Activated T-cell treated with anti-CD3 and anti-CD28 coated beads, Interleukin-2, amount 50 U/mL, for 48 hours (primary cell): ENCODE measurements at places on chromosomes 5 and 9.

DNA sequence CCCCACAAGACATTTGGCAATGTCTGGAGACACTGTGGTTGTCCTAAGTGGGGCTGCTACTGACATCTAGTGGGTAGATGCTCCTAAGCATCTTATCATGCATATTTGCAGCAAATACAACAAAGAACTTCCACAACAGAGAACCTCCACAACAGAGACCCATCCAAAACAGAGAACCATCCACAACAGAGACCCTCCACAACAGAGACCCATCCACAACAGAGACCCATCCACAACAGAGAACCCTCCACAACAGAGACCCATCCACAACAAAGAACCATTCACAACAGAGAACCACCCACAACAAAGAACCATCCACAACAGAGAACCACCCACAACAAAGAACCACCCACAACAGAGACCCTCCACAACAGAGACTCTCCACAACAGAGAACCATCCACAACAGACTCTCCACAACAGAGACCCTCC, 32.8 kb downstream of the ARPC5L start:
- peak; percentile 27 for DNase-seq

DNA sequence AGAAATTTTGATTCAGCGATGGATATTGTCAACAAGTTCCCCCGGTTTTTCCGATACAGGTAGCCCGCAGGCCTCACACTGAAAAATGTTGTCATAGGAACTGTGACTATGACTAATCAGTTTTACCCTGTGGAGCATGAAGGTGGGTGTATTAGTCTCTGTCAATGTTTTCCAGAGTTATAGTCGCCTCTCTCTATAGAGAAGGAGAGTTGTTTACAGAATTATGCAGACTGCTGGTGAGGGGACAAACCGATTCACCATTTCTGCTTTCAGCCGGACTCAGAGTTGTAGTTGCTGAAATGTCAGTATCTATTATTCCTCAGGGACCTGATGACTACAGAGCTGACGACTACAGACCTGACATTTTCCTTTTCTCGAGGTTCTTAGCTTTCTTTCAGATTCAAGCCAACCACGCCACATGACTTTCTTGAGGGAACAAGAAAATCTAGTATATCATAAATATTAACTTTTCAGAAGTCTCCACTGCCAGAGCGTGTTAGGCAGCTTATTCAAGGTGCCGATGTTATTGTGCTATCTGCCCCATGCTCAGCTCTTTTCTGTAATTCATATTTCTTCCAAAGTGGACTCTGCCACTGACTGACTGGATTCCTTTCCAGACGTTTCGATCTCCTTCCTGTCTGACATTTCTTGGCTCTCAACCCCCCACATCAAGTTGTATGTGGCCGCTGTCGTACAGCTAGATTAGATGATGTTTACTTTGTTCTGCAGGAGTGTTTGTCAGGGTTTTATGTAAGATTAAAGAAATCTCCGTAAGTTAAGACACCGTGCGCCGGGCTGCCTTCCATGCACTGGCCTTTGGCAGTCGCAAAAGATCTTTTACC, 178.1 kb downstream of the FGF1 start:
- DNase-seq, result no peak

DNA sequence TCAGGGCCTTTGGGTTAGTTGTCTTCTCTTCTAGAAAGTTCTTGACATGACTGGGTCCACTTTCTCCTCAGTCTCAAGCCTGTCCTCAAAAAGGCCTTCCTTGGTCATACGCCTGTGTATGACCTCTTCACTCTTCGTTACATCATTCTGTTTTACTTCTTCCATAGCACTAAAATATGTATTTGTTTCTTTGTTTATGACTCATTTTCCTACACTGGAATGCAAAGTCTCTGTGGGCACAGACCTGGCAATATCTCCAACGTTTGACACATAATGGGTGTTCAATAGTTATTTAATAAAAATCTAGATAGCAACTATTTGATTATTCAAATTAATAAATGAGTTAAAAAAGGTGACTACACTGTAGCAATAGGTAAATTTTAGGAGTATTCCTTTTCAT, 85.1 kb downstream of the YIPF5 start:
- DNase-seq, result no peak

DNA sequence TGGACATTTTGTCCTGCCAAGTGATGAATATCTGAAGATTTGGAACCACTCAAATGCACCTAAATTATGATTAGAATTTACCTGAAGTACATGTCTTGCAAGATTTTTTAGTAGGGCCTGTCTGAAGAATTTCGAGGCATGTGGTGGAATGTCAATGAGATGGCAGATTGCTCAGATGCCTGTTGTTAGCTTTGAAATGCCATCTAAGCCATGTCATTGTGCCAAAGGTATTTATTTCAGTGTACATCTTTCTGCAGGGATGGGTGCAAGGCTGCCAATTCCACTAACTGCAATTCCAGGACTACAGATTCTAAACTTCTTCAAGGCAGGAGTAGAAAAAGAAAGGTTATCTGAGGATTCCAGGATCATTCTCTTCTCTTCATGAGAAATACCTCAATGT, 9.1 kb upstream of the GNAQ start:
- DNase-seq, result no peak

DNA sequence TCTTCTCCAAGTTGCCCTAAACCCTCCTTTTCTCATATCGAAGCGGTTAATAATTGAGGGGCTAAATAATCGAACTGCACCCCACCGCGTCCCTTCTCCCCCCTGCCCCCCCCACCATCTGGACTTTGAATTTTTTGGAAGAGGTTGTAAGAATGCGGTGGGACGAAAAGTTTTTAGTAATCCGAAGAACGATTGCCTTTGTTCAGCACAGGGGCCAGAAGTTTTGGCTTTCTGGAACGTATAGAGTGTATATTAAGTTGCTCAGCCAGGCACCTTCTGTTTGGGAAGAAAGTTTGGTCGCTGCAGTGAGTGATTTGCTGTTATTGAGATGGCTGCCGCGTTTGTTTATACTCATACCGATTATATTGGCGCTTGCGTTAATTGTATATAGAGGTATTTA, 518 bp downstream of the ERBIN start:
- peak; percentile 32 for DNase-seq

DNA sequence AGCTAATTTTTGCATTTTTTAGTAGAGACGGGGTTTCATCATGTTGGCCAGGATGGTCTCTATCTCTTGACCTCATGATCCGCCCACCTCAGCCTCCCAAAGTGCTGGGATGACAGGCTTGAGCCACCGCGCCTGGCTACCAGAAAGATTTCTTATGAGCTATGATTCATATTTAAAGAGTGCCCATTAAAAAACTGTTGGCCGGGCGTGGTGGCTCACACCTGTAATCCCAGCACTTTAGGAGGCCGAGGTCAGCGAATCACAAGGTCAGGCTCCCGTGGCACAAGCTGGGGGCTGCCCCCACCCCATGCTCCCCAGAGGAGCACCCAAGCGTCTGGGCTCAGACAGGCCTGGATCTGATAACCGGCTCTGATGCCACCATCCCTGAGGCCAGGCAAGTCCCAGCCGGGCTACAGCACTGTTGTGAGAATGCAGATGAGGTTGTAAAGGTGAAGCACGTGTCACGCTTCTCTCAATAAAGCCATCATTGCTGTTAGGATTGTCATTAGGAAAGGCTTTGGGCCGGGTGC, 13.9 kb downstream of the QRFP start:
- no peak for DNase-seq

DNA sequence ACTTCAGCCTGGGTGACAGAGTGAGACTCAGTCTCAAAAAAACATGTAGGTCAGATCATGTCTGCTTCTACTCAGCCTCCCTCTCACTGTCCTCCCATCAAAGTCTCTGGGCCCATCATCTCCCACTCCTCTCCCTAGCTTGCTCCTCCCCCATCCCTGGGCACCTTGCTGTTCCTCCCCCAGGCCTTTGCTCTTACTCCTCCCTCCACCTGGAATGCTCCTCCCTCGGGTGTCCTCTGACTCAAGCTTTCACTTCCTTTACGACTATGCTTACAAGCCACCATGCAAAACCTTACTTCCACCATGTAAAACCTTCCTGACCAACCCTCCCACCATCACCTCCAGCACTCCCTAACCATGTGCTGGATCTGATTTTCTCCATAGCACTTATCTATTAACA, 51.5 kb downstream of the MTMR12 start:
- DNase-seq, result peak; percentile 48

DNA sequence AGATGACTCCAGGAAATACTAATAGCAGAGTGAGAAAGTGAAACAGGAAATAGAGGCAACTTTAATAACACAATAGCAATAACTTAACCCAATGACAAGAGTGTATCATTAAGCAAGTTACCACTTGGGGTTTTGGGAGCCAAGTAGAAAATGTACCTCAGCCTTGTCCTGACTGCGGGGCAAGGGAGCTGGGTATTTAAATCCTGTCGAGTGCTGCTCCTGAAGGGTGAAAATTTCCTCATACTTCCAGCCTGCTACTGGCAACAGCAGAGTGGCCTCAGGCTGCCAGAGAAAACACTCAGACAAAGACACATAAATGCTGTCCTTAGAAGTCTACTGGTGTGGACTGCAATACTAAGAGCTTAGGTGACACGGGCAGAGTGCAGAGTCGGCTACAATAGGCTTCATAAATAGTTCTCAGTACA, 112.5 kb upstream of the EMB start:
- no peak for DNase-seq

- DNase-seq, result peak; percentile 75
Measured at GRCh38 chr5:157198277-157198986, 17.8 kb downstream of the ITK start.

- peak; percentile 85 for DNase-seq
Measured at GRCh38 chr5:31638748-31639418, at the start of gene PDZD2. Gene PDZD2, plus strand, starts transcription at chr5:31639131.

GRCh38 chr9:87020169-87020950, 73.1 kb upstream of the GAS1 start:
- DNase-seq, result no peak

- no peak for DNase-seq
Measured at GRCh38 chr9:9395539-9395938, 1217.3 kb downstream of the PTPRD start.

GRCh38 chr5:66423484-66423883, 172.7 kb upstream of the MAST4 start:
- DNase-seq, result no peak

DNA sequence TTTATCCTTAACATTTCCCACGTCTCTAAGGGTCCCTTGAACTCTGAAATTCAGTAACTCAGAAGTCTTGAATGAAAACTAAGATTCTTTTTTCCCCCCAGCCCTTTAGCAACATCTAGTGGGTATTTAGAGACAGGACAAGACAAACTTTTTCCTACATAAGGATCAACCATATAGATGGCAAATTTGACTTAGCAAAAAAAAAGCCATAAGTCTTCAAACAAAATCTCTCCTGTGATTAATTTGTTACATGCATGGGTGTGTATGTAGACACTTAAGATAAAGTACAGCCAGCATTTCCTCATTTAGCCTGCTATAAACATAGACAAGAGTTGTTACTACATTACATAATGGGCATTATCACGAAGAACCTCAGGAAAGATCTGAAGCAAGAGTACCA, 29.1 kb upstream of the ANKRD31 start:
- DNase-seq, result no peak

DNA sequence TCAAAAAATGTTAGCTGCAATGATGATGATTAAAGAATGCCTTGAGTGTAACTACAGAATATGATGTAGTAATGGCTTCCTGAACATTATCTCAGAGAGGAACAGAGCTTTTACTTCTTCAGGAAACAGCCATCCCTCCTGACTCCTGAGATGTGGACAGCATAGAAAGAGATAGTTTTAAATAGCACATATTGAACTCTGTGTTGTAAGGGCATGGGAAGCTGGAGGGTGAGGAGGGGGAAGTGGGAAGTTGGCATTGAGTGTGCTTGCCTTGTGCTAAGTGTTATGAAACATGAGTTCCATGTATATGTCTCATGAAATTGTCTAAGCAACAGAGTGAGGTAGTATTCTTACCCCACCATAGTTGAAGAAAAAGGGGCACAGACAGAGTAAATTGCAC, 161.5 kb upstream of the SLC28A3 start:
- DNase-seq, result no peak

- DNase-seq, result no peak
Measured at GRCh38 chr9:26157411-26157810, 479.2 kb upstream of the TUSC1 start.

DNA sequence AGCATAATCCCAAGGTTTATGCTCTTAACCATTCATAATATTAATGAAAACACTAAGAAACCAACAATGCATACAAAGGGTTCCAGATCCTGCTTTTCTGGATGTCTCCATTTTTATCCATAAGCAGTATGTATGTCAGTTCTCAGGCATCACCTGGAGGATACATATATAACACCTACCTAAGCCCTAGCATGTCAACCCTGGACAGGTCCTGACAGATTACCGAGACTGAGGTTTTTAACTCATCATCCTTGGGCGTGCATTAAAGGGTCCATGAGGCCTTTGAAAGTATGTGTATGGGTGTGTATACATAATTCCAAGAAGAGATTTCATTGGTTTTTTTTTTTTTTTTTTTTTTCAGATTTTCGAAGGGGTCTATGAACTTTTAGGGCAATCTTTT, 70.6 kb downstream of the SH3TC2 start:
- no peak for DNase-seq

DNA sequence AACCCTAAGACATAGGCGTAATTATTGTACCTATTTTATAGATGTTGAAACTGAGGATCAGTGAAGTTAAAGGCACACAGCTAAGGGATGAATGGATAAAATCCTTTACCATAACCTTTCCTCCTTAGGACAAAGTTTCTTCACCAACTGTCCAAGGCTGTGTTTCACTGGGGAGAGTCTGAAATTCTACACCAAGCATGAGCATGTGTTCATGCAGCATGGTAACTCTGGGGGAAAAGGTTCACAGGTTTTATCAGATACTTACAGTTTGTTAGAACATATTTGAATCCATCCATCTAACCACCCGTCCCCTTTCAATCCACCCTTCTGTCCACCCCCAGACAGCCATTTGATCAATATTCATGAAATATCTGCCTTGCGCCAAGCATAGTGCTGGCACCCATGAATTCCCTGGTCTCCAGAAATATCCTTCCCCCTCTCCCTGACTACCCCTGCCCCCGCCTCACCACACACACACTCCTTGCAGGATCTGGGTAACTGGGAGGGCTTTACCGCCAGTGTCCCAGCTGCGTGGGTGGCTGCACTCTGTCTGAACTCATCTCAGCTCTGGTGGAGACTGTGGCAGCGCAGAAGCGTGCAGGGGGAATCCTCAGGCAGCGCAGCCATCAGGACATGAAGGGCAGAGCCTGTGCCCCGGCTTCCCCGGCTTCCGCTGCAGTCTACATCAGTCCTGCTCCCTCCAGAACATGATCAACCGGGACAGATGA, 6.3 kb upstream of the KCNIP1 start:
- DNase-seq, result no peak

- DNase-seq, result no peak
Measured at GRCh38 chr9:89325733-89326132, 7.4 kb downstream of the SECISBP2 start.

- DNase-seq, result no peak
Measured at GRCh38 chr9:98917746-98918487, 25.8 kb upstream of the COL15A1 start.

DNA sequence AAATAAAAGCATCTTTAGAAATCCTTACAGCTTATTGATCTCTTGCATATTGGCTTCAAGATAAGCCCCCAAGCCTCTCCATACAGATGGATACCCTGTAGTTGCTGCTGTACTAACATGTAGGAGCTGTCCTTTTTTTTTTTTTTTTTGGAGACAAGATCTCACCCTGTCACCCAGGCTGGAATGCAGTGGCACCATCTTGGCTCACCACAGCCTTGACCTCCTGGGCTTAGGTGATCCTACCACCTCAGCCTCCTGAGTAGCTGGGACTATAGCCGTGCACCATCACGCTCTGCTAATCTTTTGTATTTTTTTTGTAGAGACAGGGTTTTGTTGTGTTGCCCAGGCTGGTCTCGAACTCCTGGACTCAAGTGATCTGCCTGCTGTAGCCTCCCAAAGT, 35.4 kb downstream of the SNX30 start:
- no peak for DNase-seq
